Amygdala (tissue), 56 donors: ENCODE measurements at places on chromosomes 11 and 22.

- no peak for DNase-seq
These were observed 7.8 kb downstream of the CD3D start for GRCh38 chr11:118334745-118335144.

- no peak for DNase-seq
These were observed 58.9 kb downstream of the RCN1 start for GRCh38 chr11:32149748-32150147.

- no peak for DNase-seq
These were observed 27.2 kb downstream of the OR52B2 start for GRCh38 chr11:6142936-6143335.

DNA sequence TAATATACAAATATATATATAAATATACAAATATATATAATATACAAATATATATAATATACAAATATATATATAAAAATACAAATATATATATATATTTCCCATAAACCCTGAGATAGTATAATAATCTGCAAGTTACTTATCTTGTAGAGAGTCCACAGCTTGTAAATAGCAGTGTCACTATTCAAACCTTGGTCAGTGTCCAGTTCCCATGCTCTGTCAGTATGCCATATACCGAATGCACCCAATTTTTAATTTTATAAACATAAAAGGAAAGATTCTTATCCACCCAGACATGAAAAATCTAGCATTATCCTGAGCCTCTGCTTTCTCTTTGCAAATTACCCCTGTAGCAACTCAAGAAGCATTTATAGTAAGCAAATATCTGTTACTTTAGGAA, 21.6 kb upstream of the CTSC start:
- no peak for DNase-seq
